ENCODE measurements at places on chromosomes 2 and 18.

DNA sequence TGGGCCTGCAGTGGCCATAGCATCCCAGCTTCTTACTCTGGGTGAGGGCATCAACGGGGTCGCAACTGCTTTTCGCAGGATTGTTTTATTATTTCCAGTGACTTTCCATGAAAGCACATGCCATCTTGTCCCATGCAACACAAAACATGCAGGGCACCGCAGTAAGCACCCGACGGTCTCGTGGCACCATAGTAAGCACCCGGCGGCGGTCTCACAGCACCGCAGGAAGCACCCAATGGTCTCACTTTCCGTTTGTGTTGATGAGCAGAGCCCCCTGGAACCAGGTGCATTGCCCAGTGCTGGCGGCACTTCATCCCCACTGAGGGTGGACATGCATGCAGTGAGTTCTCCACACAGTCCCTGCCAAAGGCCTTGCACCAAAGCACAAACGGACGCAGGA lies 271.9 kb downstream of the MYT1L start:
- DNase-seq: no peak

- DNase-seq: no peak
Observed at GRCh38 chr18:58315739-58316215, 271.8 kb downstream of the NEDD4L start.

GRCh38 chr2:180647221-180647620 lies 333.2 kb upstream of the UBE2E3 start:
- no peak for DNase-seq

DNA sequence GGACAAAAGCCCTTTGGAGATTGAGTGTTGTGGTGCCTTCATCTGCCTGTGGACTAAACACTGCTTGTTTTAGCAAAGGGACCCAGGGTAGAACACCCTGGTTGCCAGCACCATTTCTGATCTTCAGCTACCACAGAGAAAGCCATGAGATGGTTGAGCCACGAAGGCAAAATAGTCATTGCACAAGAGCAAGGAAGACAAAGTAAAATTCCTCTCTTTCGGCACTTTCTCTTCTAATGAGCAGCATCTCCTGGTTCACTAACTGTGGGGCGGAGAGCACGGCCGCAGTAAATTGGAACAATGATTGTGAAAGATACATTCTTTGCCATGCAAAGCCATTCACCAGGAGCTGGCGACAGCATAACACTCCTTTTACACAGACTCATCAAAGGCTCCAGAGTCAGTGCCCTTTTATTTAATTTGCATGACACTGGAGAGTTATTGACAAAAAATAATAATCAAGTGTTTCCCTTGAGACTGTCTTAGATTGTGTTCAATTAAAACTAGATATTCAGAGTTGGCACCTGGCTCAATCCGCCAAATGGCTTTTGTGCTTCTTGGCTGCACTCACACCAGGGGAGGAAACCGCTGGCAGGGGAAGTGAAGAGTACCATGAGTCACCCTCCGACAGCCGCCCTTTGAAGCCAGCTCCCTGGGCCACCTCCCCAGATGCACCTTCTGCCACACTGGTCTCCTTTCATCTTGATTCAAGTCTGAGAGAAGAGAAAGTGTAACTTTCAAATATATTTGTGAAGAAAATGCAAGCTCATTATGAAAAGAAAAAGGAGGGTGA lies 100.5 kb upstream of the MEIS1 start:
- no peak for DNase-seq

GRCh38 chr2:140018541-140018940 lies 1238.4 kb upstream of the NXPH2 start:
- no peak for DNase-seq

DNA sequence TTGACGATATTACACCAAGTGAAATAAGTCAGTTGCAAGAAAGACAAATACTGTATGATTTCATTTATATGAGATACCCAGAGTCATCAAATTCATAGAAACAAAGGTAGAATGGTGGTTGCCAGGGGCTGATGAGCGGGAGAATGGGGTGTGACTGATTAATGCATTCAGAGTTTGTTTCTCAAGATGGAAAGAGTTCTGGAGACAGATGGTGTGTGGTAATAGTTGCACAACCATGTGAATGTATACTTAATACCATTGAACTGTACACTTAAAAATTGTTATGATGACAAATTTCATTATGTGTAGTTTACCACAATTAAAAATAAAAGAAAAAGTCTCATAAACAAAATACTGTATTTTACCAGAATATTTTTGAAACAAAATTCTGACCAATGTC lies 117.3 kb downstream of the PIGN start:
- no peak for DNase-seq

- DNase-seq: no peak
Observed at GRCh38 chr2:161032635-161033034, 127.6 kb upstream of the TANK start.

DNA sequence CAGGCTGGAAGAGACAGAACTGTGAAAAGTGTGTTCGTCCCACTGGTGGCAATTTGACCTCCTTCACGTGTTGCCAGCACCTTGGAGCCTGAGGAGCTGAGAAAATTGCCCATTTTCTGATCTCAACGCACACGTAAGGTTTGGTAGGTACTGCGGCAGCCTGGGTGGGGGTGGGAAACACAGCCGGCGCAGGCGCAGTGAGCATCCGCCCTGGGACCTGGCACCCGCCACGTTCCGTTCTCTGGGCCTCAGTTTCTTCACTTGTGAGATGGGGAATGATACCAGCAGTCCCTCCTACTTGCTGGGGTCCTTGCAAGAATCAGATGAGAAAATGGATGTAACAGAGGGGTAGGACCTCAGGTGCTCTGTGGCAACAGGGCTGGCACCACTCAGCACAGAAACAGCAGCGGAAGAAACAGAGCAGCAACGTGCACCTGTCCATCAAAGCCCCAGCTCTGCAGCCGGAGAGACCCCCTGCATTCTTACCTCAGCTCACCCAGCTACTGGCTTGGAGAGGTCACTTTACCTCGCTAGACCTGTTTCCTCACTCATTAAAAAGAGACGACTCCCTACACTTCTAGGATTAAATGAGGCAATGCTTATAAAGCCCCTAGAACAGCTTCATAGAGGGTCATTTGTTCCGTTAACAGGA lies 458.0 kb upstream of the ID2 start:
- no peak for DNase-seq

DNA sequence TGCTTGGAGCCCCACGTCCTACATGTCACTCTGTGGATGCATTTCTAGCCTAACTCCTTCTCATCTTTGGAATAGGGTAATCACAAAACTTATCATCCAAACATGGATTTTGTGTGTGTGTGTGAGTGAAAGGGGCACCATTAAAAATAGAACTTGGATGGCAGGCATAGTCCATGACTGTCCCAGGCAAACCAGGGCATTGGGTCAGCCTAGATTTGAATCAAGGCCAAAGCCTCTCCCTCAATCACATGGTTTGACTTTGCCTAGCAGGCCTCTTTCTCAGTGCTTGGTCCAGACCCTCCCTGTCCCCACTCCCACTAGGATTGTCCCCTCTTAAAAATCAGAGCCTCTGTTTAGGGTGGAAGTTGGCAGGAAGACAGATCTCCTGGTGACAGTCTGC lies 67.4 kb upstream of the BCL2L11 start:
- DNase-seq: no peak

DNA sequence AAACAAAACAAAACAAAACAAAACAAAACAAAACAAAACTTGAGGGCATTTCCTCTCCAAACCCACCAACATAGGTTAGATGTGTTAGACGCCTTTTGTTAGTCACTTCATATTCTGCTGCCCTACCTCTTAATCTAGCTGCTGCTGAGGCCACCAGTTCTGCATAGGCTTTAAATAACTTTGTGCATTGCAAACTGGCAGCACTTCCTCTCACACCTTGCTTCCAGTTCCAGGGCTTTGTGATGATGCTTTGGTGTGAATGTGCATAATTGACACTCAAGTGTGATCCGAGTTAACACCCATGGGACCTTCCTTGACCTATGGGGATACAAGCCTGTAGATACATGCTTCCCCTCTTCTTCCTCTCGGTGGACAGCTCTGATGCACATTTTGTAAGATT lies 2.3 kb upstream of the SERPINB11 start:
- DNase-seq: no peak

DNA sequence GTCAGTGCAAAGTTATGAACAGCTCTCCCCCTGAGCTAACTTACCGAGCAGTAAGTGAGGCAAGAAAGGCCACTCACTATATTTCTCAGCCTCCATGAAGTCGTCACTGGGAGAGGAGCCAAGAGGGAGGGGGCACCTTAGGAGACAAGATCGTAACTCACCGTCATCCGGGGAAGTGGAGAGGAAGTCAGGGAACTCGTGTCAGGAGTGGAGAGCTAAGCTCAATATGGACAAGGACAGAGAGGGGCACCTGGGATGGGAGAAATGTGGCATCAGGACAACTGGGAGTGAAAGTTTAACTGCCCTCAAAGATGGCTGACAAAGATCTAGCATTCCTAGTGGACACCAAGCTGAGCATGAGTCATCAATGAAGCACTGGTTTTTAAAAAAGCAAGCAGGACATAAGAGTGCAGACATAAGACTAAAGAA lies 37.1 kb downstream of the BCL11A start:
- DNase-seq: no peak

Measured in amygdala (tissue), 56 donors.